Tibial nerve (tissue), 4 donors: ENCODE measurements at places on chromosomes 6 and 20. TPM values are rescaled to one million over a fixed set of nuclear protein-coding genes. Genes with fewer than 3 reads are reported as not detected.

DNA sequence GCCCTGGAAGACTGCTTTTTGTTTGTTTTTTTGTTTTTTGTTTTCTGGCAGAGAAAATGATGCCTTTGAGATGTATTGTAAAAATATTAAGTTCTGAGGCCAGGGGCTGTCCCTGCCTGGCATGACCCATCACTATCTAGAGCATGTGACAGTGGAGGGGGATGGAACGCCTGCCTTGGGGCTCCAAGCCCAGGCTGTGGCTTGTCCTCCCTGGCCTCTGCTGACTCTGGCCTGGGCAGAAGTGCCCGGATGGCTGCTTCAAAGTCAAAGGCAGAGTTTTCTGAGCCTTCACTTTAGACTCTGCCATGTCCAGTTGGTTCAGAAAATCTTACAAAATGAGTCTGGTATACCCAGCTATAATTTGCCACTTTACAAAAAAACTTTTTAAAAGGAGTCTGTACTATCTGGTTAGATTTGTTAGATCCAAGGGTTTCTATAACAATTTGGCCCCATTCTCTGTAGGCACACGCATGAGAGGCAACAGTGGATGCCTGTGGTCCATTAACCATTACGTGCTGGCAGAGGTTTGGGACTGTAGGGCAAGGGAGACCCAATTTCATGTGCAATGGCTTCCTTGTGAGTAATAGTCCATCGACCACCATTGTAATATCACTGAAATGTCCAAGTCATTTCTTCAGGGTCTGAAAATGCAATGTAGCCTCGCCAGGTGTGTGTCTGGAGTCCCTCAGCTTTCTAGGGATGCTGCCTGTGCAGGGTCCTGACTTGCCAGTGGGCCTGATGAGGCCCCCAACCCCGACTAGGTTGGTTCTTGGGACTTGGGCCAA lies 8.3 kb downstream of the PPP1R3G start:
- no peaks in the 10 kb centered on the region for H3K36me3 ChIP-seq
- H3K27ac ChIP-seq, result no peak overlapping the region
- DNase-seq, result no peak
- no peak overlapping the region for H3K4me3 ChIP-seq

DNA sequence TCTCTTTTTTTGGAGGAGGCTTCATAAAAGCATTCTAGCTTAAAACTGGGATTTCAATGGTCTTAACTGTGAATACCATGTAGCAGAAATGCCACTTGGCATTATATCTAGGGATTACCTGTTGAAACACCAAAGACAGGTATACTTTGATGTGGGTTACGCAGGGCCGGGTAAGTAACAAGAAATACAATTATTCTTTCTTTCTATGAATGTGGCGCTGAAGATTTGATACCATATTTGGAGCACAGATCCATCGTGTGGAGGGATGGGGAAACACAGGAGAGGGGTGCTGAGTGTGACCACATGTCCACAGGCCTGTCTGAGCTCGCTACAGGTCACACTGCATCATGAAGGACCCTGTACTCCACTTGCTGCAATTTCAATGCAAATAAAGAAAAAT lies 257.8 kb downstream of the GMPR start:
- no peak overlapping the region for H3K4me3 ChIP-seq
- H3K27ac ChIP-seq, result no peak overlapping the region
- H3K4me1 ChIP-seq, result no peaks in the 10 kb centered on the region
- no peaks in the 10 kb centered on the region for H3K36me3 ChIP-seq
- DNase-seq, result no peak

- no peaks in the 10 kb centered on the region for H3K27me3 ChIP-seq
- H3K4me1 ChIP-seq, result peaks cover 26% of the 10 kb centered on the region
- peaks cover 11% of the 10 kb centered on the region for H3K36me3 ChIP-seq
- no peak for DNase-seq
Measured at GRCh38 chr20:49279677-49280462, 2.0 kb upstream of the ZNFX1 start.

GRCh38 chr6:44179072-44179536 lies 20.5 kb downstream of the CAPN11 start:
- no peak overlapping the region for H3K4me3 ChIP-seq
- H3K27ac ChIP-seq, result no peak overlapping the region
- DNase-seq, result no peak
- no peaks in the 10 kb centered on the region for H3K4me1 ChIP-seq

DNA sequence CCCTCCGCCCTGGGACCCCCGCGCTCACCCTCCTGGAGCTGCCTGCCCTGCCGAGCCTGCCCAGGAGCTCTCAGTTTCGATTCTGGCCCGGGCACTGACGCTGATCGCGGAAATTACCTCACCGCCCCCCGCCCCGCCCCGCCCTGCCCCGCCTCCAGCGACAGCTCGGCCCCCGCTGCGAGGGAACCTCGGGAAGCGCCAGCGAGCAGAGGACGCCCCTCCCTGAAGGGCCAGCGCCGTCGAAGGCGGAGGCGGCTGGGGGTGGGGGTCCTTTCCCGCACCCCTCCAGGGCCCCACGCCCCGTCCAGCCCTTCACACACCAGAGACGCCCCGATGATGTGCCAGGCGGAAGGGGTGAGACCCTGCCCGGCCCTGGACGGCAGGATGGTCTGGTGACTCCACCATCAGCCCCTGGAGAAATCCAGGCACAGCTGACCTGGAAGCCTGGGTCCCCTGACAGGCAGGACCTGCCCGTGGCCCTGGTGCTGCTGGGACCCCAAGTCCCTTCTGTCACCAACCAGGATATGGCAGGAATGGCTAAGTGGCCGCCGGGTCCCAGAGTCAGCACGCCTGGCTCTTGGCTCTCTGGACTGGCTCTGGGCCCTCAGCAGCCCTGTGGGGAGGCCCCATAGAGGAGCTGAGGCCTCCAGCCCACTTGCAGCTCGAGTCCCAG lies at the start of gene HELZ2:
TSS of gene HELZ2 (minus strand) at position 84 of the 673 bp plus-strand sequence. CDS start 1,854 bp downstream, outside the sequence.
- peaks cover 11% of the 10 kb centered on the region for H3K4me1 ChIP-seq
- DNase-seq, result peak; percentile 63
- no peaks in the 10 kb centered on the region for H3K27me3 ChIP-seq

- H3K27me3 ChIP-seq, result peaks cover 42% of the 10 kb centered on the region
- no peak for DNase-seq
- peak overlapping the region; percentile 32 for H3K4me3 ChIP-seq
- peaks cover 15% of the 10 kb centered on the region for H3K4me1 ChIP-seq
- H3K36me3 ChIP-seq, result no peaks in the 10 kb centered on the region
- H3K27ac ChIP-seq, result no peak overlapping the region
Measured at GRCh38 chr20:52104546-52105441, 86.8 kb downstream of the ZFP64 start.

- peak overlapping the region; percentile 4 for H3K4me3 ChIP-seq
- peak overlapping the region; percentile 34 for H3K27ac ChIP-seq
- DNase-seq, result no peak
- peaks cover 91% of the 10 kb centered on the region for H3K27me3 ChIP-seq
Measured at GRCh38 chr6:26251354-26252076, 113.5 kb upstream of the BTN3A2 start.

- DNase-seq, result no peak
- H3K27me3 ChIP-seq, result no peaks in the 10 kb centered on the region
- no peaks in the 10 kb centered on the region for H3K36me3 ChIP-seq
- no peak overlapping the region for H3K4me3 ChIP-seq
- no peak overlapping the region for H3K27ac ChIP-seq
- no peaks in the 10 kb centered on the region for H3K4me1 ChIP-seq
Measured at GRCh38 chr6:162963861-162964260, 236.1 kb downstream of the PACRG start.

GRCh38 chr6:66838764-66839163 lies 1131.7 kb upstream of the EYS start:
- no peak for DNase-seq
- no peak overlapping the region for H3K4me3 ChIP-seq
- H3K36me3 ChIP-seq, result no peaks in the 10 kb centered on the region

DNA sequence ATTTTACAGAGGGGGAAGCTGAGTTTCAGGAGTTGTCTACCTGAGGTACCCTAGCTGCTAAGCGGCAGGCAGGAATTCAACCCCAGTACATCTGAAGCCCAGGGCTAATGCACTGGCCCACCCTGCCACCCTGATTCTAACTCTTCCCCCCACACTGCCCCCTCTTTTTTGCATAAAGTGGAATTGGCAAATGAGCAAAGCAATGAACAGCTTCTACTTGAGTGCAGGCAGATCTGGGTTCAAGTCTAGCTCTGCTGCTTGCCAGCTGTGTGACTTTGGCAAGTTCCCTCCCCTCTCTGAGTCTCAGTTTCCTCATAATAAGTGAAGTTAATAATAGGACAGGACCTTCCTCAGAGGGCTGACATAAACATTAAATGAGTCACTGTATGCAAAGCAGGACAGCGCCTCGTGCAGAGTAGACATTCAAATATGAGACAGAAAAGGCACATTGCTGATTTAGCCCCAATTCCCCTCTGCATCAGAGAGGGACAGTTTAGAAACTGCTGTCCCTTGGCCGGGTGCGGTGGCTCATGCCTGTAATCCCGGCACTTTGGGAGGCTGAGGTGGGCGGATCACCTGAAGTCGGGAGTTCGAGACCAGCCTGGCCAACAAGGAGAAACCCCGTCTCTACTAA lies 4.7 kb downstream of the ADA start:
- H3K4me3 ChIP-seq, result no peak overlapping the region
- H3K27ac ChIP-seq, result no peak overlapping the region
- H3K36me3 ChIP-seq, result no peaks in the 10 kb centered on the region
- no peak for DNase-seq
- H3K27me3 ChIP-seq, result no peaks in the 10 kb centered on the region

- H3K4me3 ChIP-seq, result no peak overlapping the region
- no peaks in the 10 kb centered on the region for H3K4me1 ChIP-seq
- H3K27ac ChIP-seq, result no peak overlapping the region
- H3K36me3 ChIP-seq, result no peaks in the 10 kb centered on the region
Measured at GRCh38 chr6:91079969-91080368, 493.1 kb upstream of the MAP3K7 start.

GRCh38 chr6:18748314-18748713 lies 361.2 kb downstream of the RNF144B start:
- DNase-seq, result no peak
- no peak overlapping the region for H3K4me3 ChIP-seq
- H3K27me3 ChIP-seq, result no peaks in the 10 kb centered on the region
- H3K36me3 ChIP-seq, result no peaks in the 10 kb centered on the region
- no peak overlapping the region for H3K27ac ChIP-seq

DNA sequence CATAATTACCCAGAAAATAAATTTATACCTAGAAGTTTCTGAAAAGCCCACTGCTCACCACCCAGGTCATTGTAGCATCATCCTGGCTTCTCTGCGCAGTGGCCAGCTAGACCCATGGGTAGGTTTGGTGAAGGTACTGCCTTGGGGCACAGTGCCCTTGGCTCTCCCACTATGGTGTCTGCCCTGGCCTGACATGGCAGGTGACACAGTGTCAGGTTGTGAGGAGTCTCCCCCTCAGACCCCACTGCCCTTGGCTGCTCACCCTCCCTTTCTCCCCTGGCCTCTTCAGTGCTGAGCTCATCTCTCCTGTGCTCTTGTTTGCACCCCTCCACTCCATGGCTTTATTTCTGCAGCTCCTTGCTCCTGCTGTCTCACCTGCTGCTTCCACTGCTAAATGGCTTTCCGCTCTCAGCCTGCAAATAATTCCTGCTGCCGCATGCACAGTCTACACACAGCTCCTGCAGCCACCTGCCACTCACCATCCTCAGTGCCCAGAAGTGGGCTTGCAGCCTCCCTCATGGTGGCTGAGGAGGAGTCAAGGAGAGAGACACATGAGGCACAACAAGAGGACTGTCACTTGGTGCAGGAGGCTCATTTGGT lies 313.4 kb upstream of the MOCS1 start:
- DNase-seq, result no peak
- H3K27ac ChIP-seq, result no peak overlapping the region

DNA sequence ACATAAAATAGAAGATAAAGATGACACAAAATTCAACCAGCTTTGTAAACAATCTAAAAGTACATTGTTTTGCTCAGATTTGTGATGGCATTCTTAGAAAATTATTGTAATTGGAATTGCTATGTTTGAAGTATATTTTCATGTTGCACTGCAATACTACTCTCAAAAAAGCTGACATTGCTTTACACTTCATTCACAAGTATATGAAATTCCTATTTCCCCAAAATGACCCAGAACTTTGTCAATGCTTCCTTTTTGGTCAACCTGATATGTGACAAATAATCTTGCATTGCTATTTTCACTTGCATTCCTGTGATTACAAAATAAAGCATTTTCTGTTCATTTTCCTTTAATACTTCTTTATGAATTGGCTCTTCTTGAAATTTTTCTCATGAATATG lies 104.1 kb upstream of the BMP5 start:
- no peak for DNase-seq
- no peaks in the 10 kb centered on the region for H3K36me3 ChIP-seq
- no peaks in the 10 kb centered on the region for H3K27me3 ChIP-seq
- H3K4me3 ChIP-seq, result no peak overlapping the region
- H3K4me1 ChIP-seq, result no peaks in the 10 kb centered on the region

DNA sequence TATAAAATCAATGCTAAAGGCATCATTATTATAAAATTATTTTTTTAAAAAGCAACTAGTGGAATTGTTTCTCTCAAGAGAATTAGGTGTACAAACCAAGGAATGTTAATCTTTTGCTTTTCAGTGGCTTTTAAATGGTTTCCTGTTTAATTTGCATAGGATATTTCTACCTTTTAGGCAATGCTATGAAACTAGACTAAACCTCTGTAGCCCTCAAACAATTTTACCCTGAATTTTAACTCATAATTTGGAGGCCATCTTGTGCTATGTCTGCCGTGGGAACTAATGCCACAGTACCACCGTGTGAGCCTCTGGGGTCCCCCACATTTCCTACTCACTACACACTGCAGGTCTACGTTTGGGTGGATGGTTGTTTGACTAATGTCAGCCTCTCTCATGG lies 20.6 kb downstream of the PHACTR2 start:
- no peaks in the 10 kb centered on the region for H3K27me3 ChIP-seq
- no peak overlapping the region for H3K27ac ChIP-seq
- no peaks in the 10 kb centered on the region for H3K36me3 ChIP-seq
- peaks cover 29% of the 10 kb centered on the region for H3K4me1 ChIP-seq

- no peak overlapping the region for H3K27ac ChIP-seq
- H3K4me1 ChIP-seq, result no peaks in the 10 kb centered on the region
- no peaks in the 10 kb centered on the region for H3K27me3 ChIP-seq
- DNase-seq, result no peak
Measured at GRCh38 chr6:147467428-147467827, 41.1 kb upstream of the SAMD5 start.

GRCh38 chr6:119834418-119834817 lies 484.9 kb upstream of the MAN1A1 start:
- H3K27me3 ChIP-seq, result no peaks in the 10 kb centered on the region
- no peak overlapping the region for H3K4me3 ChIP-seq
- H3K36me3 ChIP-seq, result no peaks in the 10 kb centered on the region
- H3K27ac ChIP-seq, result no peak overlapping the region
- no peaks in the 10 kb centered on the region for H3K4me1 ChIP-seq
- DNase-seq, result no peak

The KIF25 gene
- total RNA-seq, result not detected

The CENPQ gene
- total RNA-seq, result 5.3 TPM

The AAR2 gene
- total RNA-seq, result 28.5 TPM

The MOCS1 gene
- total RNA-seq, result 56.7 TPM

The SLC35D3 gene
- not detected for total RNA-seq

The CAGE1 gene
- not detected for total RNA-seq

The LBP gene
- total RNA-seq, result not detected

The SLA2 gene
- total RNA-seq, result 0.20 TPM

The ASXL1 gene
- 194 TPM for total RNA-seq
